Pancreas (tissue), 10 donors: ENCODE measurements at places on chromosomes 7 and 10. TPM values are rescaled to one million over a fixed set of nuclear protein-coding genes. Genes with fewer than 3 reads are reported as not detected.
A peak's percentile ranks its signal among the peaks of the same experiment; 100 is the strongest.

DNA sequence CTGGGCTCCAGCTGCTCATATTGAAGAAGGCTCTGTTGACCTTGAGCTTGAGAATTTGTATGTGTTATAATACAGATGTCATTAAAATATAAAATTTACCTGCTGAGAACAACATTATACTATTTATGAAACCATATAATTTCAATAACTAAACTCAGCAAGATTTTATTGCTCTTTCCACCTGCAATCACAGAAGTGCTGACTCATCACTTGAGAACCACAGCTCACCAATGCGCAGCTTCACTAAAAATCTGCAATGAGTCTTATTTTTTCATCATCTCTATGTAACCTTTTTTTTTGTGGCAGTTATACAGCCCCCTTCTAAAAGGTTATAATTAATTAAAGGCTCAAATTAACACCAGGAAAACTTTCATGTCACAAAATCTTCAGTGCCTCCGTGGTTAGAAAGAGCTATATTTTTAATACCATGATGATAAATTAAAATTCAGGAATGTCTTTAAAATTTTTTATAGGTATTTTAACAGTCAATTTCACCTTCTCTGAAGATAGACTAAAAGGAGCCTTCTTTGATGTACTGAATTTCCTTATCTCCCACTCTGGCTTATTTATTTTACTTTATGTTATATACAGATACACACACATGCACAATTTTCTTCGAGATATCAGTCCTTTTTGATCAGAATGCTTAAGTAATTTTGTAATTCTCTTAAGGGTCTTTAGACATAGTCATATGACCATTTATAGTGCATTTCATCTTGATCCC lies 102.7 kb downstream of the EVX1 start:
- no peak for DNase-seq
- H3K36me3 ChIP-seq, result no peaks in the 10 kb centered on the region
- H3K4me3 ChIP-seq, result no peak overlapping the region
- no peaks in the 10 kb centered on the region for H3K27me3 ChIP-seq
- H3K4me1 ChIP-seq, result no peaks in the 10 kb centered on the region

The RBM20 gene
- 18.3 TPM for total RNA-seq

The SPAM1 gene
- not detected for total RNA-seq

- H3K36me3 ChIP-seq, result no peaks in the 10 kb centered on the region
- no peaks in the 10 kb centered on the region for H3K27me3 ChIP-seq
- H3K4me3 ChIP-seq, result peak overlapping the region; percentile 98
These were observed 5.5 kb downstream of the ZNF503 start for GRCh38 chr10:75395932-75396630.

GRCh38 chr7:14598978-14599377 lies 303.6 kb downstream of the DGKB start:
- H3K36me3 ChIP-seq, result no peaks in the 10 kb centered on the region
- H3K27me3 ChIP-seq, result no peaks in the 10 kb centered on the region
- no peak for DNase-seq

The IL15RA gene
- 10.0 TPM for total RNA-seq
